ENCODE measurements at places on chromosomes 5 and 9. TPM values are rescaled to one million over a fixed set of nuclear protein-coding genes. Genes with fewer than 3 reads are reported as not detected.

The HMGXB3 gene
- total RNA-seq, result 21.1 TPM

The NTNG2 gene
- total RNA-seq, result 0.95 TPM

The CDKN2A gene
- 0.68 TPM for total RNA-seq

The C1QTNF2 gene
- total RNA-seq, result 2.2 TPM

The PDCD1LG2 gene
- 1.9 TPM for total RNA-seq

The ATP10B gene
- total RNA-seq, result 0.35 TPM

The ZBTB26 gene
- 1.8 TPM for total RNA-seq

The NFIB gene
- 11.3 TPM for total RNA-seq

The DRD1 gene
- 0.25 TPM for total RNA-seq

The CCIN gene
- 0.17 TPM for total RNA-seq

The LCN10 gene
- total RNA-seq, result not detected
